ENCODE measurements at places on chromosomes 4 and X.

GRCh38 chr4:243426-243825, 61.8 kb downstream of the ZNF732 start:
- DNase-seq: no peak

- peak; percentile 17 for DNase-seq
Measured at GRCh38 chr4:1249731-1250526, 999 bp upstream of the CTBP1 start.

DNA sequence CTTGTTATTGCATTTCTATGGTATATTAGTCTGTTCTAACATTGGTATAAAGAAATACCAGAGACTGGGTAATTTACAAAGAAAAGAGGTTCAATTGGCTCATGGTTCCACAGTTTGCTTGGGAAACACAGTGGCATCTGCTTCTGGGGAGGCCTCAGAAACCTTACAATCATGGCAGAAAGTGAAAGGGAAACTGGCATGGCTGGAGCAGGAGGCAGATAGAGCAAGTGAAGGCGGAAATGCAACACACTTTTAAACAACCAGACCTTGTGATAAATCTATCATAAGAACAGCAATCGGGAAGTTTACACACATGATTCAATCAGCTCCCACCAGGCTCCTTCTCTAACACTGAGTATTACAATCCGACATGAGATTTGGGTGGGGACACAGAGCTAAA, 346.6 kb upstream of the GNPDA2 start:
- no peak for DNase-seq

DNA sequence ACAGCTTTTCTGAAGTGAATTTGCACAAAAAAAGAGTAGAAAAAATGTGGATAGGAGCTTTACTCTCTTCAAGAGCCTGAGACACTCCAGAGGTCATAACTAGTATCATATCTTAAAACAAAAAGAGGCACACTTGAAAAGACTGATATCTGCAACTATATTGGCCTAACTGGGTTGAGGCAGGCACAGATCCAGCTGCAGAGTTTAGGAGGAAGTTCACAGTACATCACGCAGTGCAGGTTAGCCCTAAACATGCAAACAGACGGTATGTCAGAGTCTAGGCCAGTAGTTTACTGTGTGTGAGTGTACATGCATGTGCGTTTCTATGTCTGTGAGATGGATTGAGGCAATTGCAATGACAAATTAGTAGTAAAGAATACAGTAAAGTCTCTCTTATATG, 24.2 kb upstream of the CT47A1 start:
- no peak for DNase-seq

DNA sequence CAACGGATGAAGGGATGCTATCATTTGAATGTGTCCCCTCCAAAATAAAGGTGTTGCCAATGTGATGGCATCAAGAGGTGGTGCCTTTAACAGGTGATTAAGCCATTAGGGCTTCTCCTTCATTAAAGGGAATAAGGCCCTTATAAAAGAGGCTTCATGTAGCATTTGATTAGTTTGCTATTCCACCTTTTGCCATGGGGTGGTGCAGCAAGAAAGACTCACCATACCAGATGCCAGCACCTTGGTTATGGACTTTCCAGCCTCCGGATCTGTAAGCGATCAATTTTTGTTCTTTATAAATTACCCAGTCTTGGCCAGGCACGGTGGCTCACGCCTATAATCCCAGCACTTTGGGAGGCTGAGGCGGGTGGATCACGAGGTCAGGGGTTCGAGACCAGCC, 7.9 kb upstream of the SLC25A43 start:
- no peak for DNase-seq

DNA sequence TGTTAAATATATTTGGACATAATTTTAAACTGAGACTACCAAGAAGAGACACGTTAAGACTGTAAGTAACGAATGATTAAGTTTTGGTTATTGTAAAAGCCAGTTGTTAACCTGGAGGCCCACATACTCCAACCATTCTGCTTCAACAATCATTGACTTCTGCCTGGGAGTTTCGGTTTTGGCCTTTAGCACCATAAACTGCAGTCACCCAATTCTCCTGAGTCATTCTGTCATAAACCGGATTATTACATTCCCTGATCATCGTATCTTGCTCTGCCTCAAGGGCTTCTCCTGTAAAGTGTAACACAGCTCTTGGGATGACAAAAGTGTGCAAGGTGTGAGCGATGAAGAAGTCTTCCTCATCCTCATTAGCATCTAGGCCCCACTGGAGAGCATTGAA, 46.9 kb upstream of the PABPC1L2A start:
- DNase-seq: no peak

GRCh38 chrX:106933538-106933961, 13.3 kb downstream of the CLDN2 start:
- no peak for DNase-seq

DNA sequence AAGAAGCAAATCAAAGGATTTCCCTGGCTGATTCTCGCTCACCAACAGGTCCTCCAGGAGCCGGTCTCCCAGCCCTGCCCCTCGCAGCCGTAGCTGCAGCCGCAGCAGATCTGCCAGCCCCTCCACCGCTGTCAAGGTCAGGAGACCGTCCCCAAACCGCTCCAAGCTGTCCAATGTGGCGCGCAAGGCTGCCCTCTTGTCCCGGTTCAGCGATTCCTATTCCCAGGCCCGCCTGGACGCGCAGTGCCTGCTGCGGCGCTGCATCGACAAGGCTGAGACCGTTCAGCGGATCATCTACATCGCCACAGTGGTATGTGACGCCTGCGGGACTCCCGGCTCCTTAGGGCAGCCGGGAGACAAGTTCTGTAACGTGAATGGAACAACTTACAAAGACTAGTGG, 25.6 kb downstream of the SPATA18 start:
- no peak for DNase-seq

- DNase-seq: no peak
Measured at GRCh38 chr4:137414802-137415201, 117.5 kb downstream of the PCDH18 start.

Measured in DMS79 treated with DMSO at 0.1 percent for 48 hours (cell line).